Iris pigment epithelial cell (primary cell): ENCODE measurements at places on chromosomes 5 and 9.

- DNase-seq: peak; percentile 75
These were observed 21.3 kb upstream of the NCS1 start for GRCh38 chr9:130150779-130151382.

GRCh38 chr9:93713716-93714115, 137.3 kb downstream of the PHF2 start:
- peak; percentile 38 for DNase-seq

- no peak for DNase-seq
These were observed 51.1 kb downstream of the CPLANE1 start for GRCh38 chr5:37198061-37198460.

DNA sequence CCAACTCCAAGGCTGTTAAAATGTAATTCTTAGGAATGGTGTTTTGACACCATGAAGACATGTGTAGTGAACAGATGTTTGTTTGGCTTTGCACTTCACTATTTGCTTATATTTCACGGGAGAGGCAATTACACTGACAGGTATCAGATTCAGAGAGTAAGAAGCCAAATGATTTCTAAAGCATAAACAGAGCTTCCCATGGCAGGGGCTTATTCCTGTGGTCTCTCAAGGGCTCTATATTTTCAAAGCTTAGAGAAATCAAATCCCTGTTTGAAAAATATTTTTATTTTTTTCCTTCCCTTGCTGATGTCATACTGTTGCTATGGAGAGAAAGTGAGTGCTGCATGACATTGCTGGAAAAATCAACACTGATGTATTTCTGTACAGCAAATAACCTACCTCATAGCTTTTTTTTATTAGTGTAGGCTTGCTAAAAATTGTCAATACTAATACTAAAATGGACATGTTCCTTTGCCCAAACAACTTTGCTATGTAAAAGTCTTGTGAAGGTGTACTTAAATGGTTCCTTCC, 161.4 kb downstream of the GIN1 start:
- DNase-seq: peak; percentile 68

- DNase-seq: peak; percentile 67
These were observed 18.2 kb downstream of the S100Z start for GRCh38 chr5:76867827-76868693.

DNA sequence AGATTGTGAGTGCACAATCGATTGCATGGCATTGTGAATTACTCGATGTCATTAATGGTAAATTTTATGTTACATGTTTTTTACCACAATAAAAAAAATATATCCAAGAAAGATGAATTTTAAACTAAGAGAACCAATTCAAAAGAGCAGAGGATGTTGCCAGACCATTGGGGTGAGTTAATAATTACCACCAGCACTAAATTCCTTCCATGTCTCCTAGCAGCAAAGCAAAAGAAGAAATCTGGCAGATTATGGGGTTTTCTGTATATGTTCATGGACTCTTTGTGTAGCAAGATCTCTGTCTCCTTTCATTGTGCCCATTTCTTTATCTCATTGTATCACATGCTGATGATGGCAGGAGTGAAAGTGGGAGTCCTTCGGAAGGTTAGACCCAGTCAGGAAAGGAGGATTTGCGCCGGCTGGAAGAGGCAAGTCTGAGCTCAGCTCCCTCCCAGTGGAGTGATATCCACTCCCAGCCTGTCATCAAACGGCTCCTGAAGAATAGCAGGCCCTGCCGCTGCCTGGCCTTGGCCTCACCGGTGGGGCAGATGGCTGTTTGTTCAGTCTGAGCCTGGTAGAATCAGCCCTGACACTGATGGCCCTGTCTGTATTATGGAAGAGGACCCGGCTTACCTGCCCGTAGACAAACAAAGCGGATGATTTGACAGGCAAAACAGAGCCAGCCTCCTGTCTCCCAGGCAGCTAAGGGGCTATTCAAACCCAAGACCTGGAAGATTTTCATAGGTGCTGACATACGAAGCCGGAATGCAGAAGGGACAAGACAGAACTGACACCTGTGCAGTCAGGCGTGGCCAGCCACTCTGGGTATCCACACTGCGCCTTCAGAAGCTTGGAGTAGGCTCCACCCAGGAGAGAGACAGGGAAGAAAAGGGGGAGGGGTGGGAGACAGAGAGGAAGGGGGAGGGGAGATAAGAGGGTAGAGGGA, 21.9 kb upstream of the FOXE1 start:
- no peak for DNase-seq

GRCh38 chr5:54519509-54519876, 1.9 kb downstream of the SNX18 start:
- no peak for DNase-seq

- no peak for DNase-seq
These were observed 12.7 kb upstream of the TGFBI start for GRCh38 chr5:136015966-136016650.

DNA sequence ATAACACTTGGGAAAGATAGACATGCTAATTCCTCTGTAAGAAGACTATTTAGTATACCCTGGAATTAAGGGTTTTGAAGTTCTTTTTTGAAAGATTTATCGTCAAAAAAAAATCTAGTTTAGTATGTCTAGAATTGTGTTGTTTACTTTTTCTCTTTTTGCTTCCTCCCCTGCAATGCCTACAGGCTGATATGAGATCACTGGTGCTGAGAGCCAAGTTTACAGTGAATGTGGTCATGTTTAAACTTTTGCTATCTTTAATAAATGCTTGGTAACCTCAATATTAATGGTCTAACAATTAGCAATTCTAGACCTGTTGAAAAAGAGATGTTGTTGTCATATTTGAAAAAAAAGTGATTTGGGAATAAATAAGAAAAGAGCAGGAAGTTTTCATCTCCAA, 86.1 kb downstream of the CWC27 start:
- DNase-seq: peak; percentile 70

GRCh38 chr9:105067895-105068580, 140.1 kb upstream of the ABCA1 start:
- peak; percentile 98 for DNase-seq

GRCh38 chr5:72245546-72245945, 74.5 kb downstream of the MRPS27 start:
- DNase-seq: no peak

GRCh38 chr5:10556893-10557746, 6.8 kb upstream of the ANKRD33B start:
- no peak for DNase-seq

DNA sequence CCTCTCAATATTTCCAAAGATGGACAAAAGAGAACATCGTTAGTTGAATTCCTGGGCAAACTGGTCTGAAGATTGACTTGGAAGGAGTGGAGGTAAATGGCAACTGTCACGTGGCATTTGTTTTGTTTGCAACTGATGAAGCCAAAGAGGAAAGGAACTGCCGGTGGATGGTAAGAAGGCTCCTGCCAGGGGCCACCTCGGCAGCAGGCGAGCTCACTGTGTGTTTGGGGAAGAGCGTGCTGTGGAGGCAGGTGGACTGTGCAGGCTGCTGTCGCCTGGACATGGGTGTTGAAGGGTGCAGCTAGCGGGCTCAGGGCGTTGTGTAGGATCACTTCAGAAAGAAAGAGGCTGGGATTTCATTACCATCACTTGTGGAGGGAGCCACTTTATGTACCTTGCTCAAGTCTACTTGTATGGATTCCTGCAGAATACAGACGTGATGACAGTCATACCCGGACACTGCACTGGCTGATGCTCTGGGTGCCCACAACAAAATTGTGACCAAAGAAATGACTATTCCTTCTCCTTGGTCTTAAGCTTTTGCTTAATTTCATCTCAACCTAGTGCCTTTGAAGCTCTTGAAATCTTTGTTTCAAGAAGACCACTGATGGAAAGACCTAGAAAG, 72.7 kb downstream of the MAP1B start:
- DNase-seq: no peak

DNA sequence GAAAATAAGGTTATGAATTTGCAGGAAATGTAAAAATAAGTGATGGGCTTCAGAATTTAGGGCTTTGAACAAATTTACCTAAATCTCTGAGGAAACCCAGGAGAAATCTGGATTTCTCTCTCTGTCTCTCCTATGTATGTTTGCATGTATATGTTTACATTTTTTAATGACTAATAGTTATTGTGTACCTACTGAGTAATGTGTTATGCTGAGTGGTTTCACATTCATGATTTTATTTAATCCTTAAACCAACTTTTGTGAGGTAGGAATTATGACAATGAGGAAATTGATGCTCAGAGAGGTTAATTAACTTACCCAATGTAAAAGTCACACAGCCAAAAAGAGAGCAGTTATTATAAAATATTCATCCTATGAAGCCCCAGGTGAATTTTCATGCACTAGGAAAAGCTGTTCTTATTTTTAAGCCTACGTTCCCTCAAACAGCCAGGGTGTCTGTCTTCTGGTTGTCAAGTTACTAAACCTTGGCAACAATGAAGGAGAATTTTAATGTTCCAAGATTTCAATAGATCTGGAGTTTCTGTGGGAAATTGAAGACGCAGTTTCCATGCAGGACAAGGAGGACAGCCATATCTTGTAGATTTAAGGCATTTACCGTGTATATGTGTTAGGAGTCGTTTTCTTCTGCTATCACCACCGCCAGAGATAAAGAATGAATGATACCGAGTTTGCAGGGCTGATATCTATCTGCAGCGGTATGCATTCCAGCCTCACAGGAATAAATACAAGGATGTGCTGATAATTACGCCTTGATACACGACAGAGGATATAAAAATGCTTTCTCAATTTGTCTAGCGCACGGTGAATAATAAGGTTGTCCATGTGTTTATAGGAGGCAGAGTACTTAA, 484.8 kb downstream of the ZSWIM6 start:
- DNase-seq: no peak

- DNase-seq: no peak
These were observed 58.6 kb downstream of the STK10 start for GRCh38 chr5:172129256-172129910.

DNA sequence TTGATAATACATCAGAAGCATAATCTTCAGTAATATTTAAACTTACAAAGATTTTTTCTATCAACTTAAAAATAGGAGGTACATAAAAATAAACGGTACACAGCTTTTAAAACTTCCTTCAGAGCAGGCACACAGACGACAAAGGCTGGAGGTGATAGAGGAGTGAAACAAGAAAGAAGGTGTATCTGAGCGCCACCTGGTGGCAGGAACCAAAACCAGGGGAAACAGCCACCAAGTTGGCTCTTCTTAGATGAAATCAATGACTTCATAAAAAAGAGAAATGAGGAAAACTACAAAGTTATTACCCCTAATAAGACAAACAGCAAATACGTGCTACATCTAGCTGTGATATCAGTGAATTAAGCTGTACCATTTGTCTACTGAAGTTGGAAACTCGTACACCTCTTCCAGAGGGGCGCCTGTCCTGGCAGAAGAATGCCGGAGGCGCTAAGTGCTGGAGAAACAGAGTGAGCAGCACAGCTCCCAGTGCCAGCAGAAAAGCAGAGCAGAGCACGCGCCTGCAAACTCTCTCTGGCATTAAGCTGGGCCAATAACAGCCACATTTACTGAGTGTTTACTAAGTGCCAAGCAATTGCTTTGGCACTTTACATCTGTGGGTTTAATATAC, 85.9 kb downstream of the SETX start:
- DNase-seq: peak; percentile 60

- DNase-seq: no peak
These were observed 8.6 kb downstream of the ECSCR start for GRCh38 chr5:139453683-139454567.

DNA sequence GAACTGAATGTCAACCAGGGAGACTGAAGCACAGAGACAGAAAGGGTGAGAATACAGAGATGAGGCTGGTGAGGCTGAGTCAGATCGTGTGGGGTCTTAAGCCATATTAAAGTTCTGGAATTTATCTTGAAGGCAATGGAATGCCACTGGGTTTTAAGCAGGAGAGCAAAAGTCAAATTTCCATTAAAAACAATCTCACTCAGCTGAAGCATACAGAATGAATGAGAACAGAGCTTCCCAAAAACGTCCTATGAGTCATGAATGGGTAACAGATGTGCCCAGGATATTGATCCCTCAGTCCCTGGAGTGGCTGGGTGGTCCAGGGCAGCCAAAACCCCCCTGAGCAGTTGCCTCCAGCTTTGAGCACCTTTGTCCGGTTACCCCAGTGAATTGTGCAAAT, 44.9 kb downstream of the PFDN1 start:
- peak; percentile 21 for DNase-seq

GRCh38 chr9:84761137-84761808, 91.7 kb downstream of the NTRK2 start:
- DNase-seq: no peak

DNA sequence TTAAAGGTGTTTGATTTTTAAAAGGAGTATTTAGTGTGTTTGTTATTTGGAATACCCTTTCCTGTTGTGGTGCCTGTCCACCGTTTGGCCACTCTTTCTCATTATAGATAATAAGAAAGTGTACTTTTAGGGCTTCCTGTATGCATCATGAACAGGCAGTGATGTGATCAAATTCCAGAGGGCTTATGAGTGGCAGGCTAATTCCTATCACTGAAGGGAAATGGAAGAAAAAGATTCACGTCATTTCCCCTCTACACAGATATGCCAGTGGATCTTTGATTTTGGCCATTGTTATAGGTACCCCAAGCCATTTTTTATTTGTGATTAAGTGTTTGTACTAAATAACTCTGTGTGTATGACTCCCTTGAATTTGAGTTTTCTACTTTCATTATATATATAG, 37.1 kb downstream of the RPS6 start:
- DNase-seq: peak; percentile 74

- DNase-seq: no peak
These were observed 50.5 kb downstream of the EHMT1 start for GRCh38 chr9:137669261-137669672.

- DNase-seq: no peak
These were observed 58.0 kb downstream of the ANKRD33B start for GRCh38 chr5:10621832-10622231.

- DNase-seq: no peak
These were observed 19.0 kb upstream of the TCOF1 start for GRCh38 chr5:150338546-150338945.

DNA sequence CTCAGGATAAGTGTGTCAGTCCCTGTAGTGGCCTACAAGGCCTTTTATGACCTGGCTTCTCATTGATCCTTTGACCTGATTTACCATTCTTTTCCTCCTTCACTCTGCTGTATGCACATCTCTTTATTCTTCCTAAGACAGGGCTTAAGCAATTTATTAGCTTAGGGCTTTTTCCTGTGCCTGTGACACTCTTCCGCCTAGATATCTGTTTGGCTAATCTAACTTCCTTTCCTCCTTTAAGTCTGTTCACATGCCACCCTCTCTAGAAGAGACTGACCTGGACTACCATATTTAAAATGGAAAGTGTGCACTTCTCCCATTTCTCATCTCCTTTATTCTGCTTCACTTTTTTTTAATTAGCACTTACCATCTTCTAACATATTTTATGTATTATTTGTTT, 29.1 kb downstream of the FOCAD start:
- no peak for DNase-seq

DNA sequence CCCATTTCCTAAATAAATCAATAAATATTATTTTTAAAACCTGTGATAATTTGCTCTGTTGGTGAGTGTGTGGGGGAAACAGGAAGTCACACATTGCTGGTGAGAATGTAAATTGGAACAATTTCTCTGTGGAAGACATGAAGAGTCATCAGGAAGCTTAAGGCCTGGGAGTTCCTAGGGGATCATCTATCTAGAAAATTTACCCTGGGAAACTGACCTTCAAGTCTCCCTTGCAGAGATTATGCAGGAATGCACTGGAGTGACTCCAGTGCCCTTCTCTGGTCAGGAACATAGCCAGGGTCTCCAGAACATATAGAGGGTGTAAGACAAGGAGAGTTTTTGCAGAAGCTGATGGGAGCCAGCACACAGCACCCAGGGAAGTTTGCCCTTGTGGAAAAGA, 13.0 kb upstream of the GCNT1 start:
- no peak for DNase-seq
